ENCODE measurements at places on chromosomes 1 and 21. TPM values are rescaled to one million over a fixed set of nuclear protein-coding genes. Genes with fewer than 3 reads are reported as not detected.
A peak's percentile ranks its signal among the peaks of the same experiment; 100 is the strongest.

DNA sequence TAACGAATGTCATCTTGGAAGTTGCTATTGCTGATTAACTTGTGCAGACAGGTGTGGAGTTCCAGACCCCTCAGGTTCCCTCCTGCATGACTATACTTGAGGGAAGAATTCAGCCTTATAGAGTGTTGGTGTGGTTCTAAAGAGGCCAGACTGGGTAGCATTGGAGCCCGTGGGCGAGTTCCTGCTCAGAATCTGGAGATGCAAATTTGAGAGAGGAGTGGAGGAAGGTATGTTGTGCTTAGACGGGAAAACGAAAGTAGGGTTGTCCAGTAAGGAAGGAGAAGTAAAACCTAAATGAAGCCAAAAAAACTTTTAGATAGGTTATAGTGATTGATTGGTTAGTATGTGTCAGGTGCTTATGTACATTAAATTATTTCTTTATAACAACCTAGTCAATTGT, 79.2 kb downstream of the ZNF326 start:
- no peak for DNase-seq

DNA sequence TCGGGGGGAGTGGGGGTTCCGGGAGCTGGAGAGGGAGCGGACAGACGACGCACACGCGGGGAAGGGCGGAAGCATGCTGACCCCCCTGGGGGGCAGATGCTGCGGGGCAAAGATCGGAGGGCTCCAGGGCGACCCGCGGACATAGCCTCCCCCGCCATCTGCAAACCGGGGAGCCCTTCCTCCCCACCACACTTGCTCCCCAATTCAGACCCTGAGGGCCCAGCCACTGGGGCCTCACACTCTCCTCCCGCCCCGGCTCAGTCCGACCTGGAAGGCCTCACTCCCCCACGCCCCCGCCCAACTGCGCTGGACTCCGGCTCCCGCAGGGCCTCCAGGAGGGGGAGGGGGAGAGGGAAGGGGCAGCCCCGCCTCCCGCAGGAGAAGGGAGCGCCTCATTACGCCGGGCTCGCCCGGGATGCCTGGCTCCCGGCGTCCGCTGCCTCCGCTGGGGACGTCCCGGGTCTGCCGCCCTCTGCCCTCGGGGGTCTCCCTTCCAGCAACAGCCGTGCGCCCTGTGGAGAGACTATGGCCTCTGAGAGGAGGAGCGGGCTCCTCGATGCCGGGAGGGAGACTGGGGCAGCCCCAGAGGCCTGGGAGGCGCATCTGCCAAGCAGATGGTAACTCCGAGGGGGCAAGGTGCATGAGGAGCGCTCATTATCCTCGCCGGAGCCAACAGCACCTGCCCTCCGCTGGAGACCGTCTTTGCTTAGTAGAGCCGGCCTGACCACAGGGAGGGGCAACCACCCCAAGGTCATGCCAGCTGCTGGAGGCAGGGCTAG, 636 bp upstream of the CAMK2N1 start:
- DNase-seq: peak; percentile 86

- DNase-seq: no peak
Measured at GRCh38 chr1:208031316-208031931, 120.5 kb upstream of the CD34 start.

- no peak for DNase-seq
Measured at GRCh38 chr1:152343006-152343405, 16.8 kb downstream of the FLG2 start.

DNA sequence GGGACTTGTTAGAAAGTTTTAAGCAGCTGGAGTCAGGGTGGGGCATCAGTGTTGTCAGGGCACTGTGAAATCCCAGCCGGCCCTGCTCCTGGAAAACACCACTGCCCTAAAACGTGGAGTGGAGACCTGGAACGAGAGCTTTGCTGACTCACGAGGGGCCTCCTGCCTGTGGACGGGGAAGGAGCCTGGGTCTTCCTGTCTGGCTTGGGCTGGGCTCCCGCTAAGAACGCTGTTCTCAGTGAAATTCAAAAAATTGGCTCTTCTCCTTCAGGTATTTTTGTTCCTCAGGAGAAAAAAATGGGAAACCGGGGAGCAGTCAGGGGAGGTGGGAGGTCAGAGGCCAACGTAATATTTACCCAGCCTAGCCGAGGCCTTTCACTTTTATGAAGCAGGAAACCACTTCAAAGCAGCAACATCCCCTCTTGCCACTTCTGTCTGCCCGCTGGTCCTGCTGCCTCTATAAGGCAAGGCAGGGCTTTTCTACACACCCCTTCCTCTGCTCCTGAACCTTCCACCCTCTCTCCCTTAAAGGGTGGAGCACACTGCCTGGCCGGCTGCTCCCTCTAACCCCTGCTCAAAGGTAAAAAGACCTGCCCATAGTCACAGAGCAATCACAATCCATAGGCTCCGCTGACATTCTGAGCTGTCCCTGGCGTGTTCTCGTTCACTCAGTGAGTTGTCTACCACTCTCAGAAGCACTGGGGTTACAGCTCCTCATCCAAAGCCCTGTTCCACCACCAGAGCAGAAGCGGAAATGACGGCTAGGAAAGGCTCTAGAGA, 8.0 kb downstream of the PLXNA2 start:
- DNase-seq: peak; percentile 62

The PSEN2 gene
- total RNA-seq: 23.5 TPM

The KLHL12 gene
- 15.0 TPM for total RNA-seq

The CELA3B gene
- not detected for total RNA-seq

The TMPRSS15 gene
- not detected for total RNA-seq

The GTF2B gene
- total RNA-seq: 32.5 TPM

The WNT4 gene
- total RNA-seq: 22.1 TPM

The PADI2 gene
- 15.4 TPM for total RNA-seq

Measured in suprapubic skin (tissue), 4 donors.